ENCODE measurements at places on chromosomes 11 and 22. TPM values are rescaled to one million over a fixed set of nuclear protein-coding genes. Genes with fewer than 3 reads are reported as not detected.

GRCh38 chr11:122791411-122791810 lies 46.9 kb upstream of the CRTAM start:
- no peaks in the 10 kb centered on the region for H3K27me3 ChIP-seq
- no peak for DNase-seq
- H3K36me3 ChIP-seq, result peaks cover 9% of the 10 kb centered on the region
- H3K4me3 ChIP-seq, result no peak overlapping the region

Gene DNAJB7
- not detected for total RNA-seq

- no peaks in the 10 kb centered on the region for H3K36me3 ChIP-seq
- no peak for DNase-seq
- no peaks in the 10 kb centered on the region for H3K27me3 ChIP-seq
- H3K4me1 ChIP-seq, result no peaks in the 10 kb centered on the region
- no peak overlapping the region for H3K4me3 ChIP-seq
These were observed 42.2 kb upstream of the CCDC134 start for GRCh38 chr22:41758231-41758630.

Gene TMEM121B
- 2.1 TPM for total RNA-seq

GRCh38 chr11:113138731-113139130 lies 175.7 kb upstream of the TTC12 start:
- H3K4me3 ChIP-seq, result no peak overlapping the region
- peaks cover 17% of the 10 kb centered on the region for H3K4me1 ChIP-seq
- H3K27ac ChIP-seq, result no peak overlapping the region
- no peak for DNase-seq
- H3K27me3 ChIP-seq, result no peaks in the 10 kb centered on the region

Gene GLYAT
- not detected for total RNA-seq

- DNase-seq, result no peak
- H3K4me3 ChIP-seq, result no peak overlapping the region
- H3K36me3 ChIP-seq, result no peaks in the 10 kb centered on the region
- H3K4me1 ChIP-seq, result peaks cover 11% of the 10 kb centered on the region
- H3K27ac ChIP-seq, result no peak overlapping the region
These were observed 37.7 kb upstream of the ADORA2A start for GRCh38 chr22:24389680-24390079.

DNA sequence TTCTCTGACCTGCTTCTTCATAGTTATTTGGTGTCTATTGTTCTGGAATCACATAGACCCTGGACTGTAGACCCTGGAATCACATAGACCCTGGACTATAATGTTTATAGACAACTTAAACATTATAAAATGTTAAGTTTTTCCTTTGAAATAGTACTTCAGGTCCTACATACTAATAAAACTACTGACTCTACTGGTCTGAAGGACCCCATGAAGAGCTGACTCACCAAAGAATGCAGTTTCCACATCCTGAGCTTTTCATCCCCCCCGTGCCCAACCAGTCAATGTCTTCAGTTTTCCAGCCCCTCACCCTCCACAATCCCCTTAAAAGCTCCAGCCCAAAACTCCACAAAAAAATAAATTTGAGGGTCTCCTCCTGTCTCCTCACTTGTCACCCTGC lies 6.6 kb upstream of the PLEKHA7 start:
- H3K27me3 ChIP-seq, result no peaks in the 10 kb centered on the region
- H3K4me3 ChIP-seq, result no peak overlapping the region
- DNase-seq, result no peak
- no peak overlapping the region for H3K27ac ChIP-seq
- H3K4me1 ChIP-seq, result no peaks in the 10 kb centered on the region
